ENCODE measurements at places on chromosomes 4 and X.

- no peak overlapping the region for H3K27ac ChIP-seq
- no peak overlapping the region for H3K4me3 ChIP-seq
- no peaks in the 10 kb centered on the region for H3K27me3 ChIP-seq
- H3K36me3 ChIP-seq = no peaks in the 10 kb centered on the region
These were observed 205.4 kb upstream of the GK2 start for GRCh38 chr4:79613269-79613935.

GRCh38 chr4:21211846-21212245 lies 511.6 kb downstream of the PACRGL start:
- H3K27me3 ChIP-seq = no peaks in the 10 kb centered on the region
- no peak for DNase-seq
- H3K4me3 ChIP-seq = no peak overlapping the region
- no peaks in the 10 kb centered on the region for H3K4me1 ChIP-seq
- no peak overlapping the region for H3K27ac ChIP-seq

GRCh38 chr4:6909970-6910339 lies 329 bp downstream of the TBC1D14 start:
- peak overlapping the region; percentile 55 for H3K27ac ChIP-seq
- no peak for DNase-seq
- peak overlapping the region; percentile 81 for H3K4me3 ChIP-seq
- no peaks in the 10 kb centered on the region for H3K27me3 ChIP-seq
- H3K36me3 ChIP-seq = no peaks in the 10 kb centered on the region

DNA sequence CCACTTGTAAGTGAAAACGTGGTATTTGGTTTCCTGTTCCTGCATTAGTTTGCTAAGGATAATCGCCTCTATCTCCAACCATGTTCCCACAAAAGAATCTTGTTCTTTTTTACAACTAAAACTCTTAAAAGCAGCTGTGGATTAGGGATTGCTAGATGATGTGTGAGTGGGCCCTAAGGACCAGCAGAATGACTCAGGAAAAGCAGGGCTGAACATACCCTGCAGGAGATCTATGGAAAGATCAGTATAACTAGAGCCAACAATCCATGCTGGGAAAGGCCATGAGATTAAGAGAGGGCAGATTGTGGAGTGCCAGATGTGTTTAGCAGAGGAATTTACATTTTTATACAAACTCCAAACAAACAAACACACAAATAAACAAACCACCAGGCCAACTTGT lies 128.4 kb upstream of the TMEM164 start:
- H3K27ac ChIP-seq = no peak overlapping the region
- H3K27me3 ChIP-seq = peaks cover 16% of the 10 kb centered on the region
- H3K4me3 ChIP-seq = no peak overlapping the region
- DNase-seq = no peak
- no peaks in the 10 kb centered on the region for H3K36me3 ChIP-seq

GRCh38 chr4:150769845-150770244 lies 187.9 kb downstream of the MAB21L2 start:
- DNase-seq = no peak
- H3K27me3 ChIP-seq = no peaks in the 10 kb centered on the region
- no peak overlapping the region for H3K4me3 ChIP-seq
- no peaks in the 10 kb centered on the region for H3K4me1 ChIP-seq
- no peaks in the 10 kb centered on the region for H3K36me3 ChIP-seq

DNA sequence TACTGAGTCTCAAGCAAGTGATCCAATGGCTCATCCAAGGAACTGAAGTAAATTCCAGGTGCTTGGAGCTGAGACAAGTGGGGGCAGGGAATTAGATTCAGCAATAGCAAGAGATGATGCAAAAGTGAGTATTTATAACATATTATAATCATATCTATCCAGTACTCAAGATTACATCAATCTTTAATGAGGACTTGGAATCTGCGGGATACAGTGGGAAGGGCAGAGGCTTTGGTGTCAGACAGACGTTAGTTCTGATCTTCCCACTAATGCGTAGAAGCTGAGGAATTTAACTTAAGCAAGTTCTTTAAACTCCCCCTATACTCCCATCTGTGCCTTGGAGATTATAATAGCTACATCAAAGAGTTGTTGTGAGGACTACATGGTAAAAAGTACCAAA lies 143.4 kb upstream of the NWD2 start:
- H3K4me3 ChIP-seq = no peak overlapping the region
- no peaks in the 10 kb centered on the region for H3K27me3 ChIP-seq
- H3K27ac ChIP-seq = no peak overlapping the region
- no peak for DNase-seq
- no peaks in the 10 kb centered on the region for H3K4me1 ChIP-seq
- H3K36me3 ChIP-seq = no peaks in the 10 kb centered on the region

- no peaks in the 10 kb centered on the region for H3K4me1 ChIP-seq
- H3K27me3 ChIP-seq = no peaks in the 10 kb centered on the region
- H3K27ac ChIP-seq = no peak overlapping the region
- no peaks in the 10 kb centered on the region for H3K36me3 ChIP-seq
- DNase-seq = no peak
These were observed 48.1 kb upstream of the PLK4 start for GRCh38 chr4:127832585-127832984.

- H3K4me1 ChIP-seq = no peaks in the 10 kb centered on the region
- H3K36me3 ChIP-seq = no peaks in the 10 kb centered on the region
- H3K27me3 ChIP-seq = no peaks in the 10 kb centered on the region
- H3K4me3 ChIP-seq = no peak overlapping the region
- no peak overlapping the region for H3K27ac ChIP-seq
- DNase-seq = no peak
These were observed 68.2 kb upstream of the TAPT1 start for GRCh38 chr4:16294455-16294854.

Measured in lung (tissue), 17 donors.